ENCODE measurements at places on chromosomes 2 and 18.
A peak's percentile ranks its signal among the peaks of the same experiment; 100 is the strongest.

- peak; percentile 76 for DNase-seq
Measured at GRCh38 chr18:23131693-23132319, 3.5 kb upstream of the CABLES1 start.

DNA sequence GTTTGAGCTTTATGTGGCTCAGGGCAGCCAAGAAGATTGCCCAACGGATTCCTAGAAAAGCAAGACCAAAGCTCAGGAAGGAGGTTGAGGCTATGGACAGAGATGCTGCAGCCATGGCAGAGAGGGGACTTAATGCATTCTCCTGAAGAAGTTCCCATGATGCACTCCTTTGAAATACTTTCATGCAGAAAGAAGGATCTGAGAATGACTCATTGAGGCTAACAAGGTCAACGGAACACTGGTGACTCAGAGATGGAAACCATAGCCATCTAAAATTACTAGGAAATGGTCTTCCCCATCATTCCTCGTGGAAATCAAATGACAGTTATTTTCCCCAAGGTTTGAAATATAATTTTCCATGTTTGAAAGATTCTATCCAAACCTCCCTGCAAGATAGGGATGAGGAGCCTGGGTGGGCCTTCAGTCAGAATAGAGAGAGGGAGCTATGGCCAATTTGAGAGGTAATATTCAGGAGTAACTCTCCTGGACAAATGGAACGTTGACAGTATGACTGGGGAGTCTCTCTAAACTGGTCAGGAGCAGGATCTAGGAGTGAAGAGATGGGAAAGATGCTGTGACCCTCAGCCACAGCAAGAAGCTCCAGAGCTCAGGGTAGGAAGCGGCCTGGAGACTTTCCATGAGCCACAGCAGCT lies 63.0 kb downstream of the REEP1 start:
- DNase-seq = no peak

GRCh38 chr2:60837123-60837522 lies 44.3 kb upstream of the REL start:
- DNase-seq = no peak

GRCh38 chr18:4416976-4417375 lies 38.1 kb downstream of the DLGAP1 start:
- DNase-seq = no peak

DNA sequence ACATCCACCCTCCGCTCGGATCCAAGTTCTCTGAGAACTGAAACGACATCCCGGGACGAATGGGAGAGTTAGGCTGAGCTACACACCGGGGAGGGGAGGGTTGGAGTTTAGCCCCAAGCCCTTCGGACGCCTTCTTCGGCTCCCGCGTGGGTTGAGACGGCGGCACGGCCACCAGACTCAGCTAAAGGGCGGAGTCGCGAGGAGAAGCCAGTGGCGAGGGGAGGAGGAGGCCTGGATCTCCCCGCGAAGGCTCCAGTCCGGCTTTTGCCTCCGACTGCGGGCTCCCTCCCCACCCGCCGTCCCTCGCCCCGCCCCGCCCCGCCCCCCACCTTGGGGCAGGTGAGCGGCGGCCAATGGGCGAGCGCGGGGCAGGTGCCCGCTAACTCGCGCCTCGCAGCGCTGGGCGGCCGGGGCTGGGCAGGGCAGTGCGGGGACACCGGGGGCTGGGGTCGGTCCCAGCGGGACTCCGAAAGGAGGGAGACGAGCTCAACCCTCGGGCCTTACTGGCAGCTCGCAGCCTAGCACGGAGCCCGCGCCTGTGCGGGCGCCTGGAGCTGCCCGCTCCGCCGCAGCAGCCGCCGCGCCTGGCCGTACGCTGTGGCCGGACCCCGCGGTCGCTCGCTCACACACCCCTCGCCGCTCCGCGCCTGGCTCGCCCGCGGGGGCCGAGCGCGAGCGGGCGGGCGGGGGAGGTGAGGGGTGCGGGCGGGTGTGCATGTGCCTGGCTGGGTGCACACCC lies at the start of gene EMX1:
TSS of gene EMX1 (plus strand) at position 382 of the 739 bp plus-strand sequence. CDS start at position 716, 334 bp downstream.
- DNase-seq = peak; percentile 47

- no peak for DNase-seq
Measured at GRCh38 chr2:107062599-107063220, 176.7 kb upstream of the ST6GAL2 start.

DNA sequence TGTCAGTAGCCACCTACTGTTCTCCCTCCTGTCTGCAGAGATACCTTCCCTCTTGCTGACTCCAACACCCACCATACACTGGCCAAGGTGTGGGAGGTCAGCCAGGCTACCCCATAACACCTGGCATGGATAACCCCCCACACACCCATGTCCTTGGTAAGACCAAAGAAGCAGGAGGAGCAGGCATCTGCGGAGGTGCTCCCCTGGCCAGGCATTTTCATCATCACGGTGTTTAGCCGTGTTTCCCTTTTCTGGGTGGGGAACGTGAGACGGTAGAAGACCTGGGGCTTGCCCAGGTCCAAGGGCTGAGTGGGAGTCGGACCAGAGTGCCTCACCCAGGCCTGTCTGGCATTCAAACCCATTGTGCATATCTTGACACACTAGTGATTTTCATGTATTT lies 150.3 kb downstream of the SMAD7 start:
- no peak for DNase-seq

DNA sequence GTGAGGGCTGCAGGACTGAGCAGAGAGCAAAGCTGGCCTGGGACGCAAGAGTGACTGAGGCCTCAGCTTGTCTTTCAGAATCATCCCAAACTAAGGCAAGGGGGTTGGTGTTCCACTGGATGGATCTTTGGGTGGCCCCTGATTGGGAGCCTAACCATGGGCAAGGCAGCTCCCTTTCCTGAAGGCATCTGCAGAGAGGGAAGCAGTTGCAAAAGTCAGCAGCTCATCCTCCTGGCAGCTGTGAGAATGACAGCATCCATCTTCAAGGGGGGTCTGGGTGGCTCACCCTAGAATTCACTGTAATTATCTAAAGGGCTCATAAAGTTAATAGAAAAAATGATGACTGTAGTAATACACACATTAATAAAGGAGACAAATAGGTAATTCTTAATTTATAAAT lies 46.5 kb upstream of the RAB31 start:
- DNase-seq = no peak

GRCh38 chr2:202373490-202373889 lies 2.6 kb upstream of the BMPR2 start:
- no peak for DNase-seq

DNA sequence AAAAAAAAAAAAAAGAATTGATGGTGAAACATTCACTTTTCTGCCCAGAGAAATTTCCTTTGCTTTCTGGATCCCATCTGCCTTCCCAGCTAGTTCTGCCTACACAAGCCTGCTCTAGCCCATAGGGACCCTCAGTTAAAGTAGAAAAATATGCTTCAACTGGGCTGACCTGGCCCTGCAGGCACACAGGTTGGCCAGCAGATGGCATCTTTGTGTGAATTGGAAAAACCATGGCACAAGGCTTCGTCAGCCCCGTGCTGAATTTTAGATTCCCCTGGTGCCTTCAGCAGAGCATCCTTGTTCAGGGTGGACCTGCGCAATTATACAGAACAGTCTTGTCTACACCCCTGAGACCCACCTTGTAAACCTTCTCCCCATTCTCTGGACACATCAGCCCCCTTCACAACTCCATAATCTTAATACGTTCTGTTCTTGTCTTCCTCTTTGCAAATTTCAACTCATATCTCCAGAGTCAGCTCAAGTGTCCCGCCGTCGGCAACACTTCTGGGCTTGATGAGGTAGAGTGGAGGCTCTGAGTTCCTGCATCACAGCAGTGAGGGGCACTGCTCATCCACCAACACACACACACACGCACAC lies 114.5 kb downstream of the INSIG2 start:
- DNase-seq = peak; percentile 65

GRCh38 chr2:239822146-239822831 lies 202.9 kb downstream of the NDUFA10 start:
- no peak for DNase-seq

GRCh38 chr18:37385846-37386778 lies 179.5 kb downstream of the CELF4 start:
- peak; percentile 29 for DNase-seq

GRCh38 chr2:231483398-231484329 lies 19.4 kb upstream of the NCL start:
- DNase-seq = no peak

GRCh38 chr2:187429989-187430388 lies 18.1 kb downstream of the CALCRL start:
- no peak for DNase-seq

DNA sequence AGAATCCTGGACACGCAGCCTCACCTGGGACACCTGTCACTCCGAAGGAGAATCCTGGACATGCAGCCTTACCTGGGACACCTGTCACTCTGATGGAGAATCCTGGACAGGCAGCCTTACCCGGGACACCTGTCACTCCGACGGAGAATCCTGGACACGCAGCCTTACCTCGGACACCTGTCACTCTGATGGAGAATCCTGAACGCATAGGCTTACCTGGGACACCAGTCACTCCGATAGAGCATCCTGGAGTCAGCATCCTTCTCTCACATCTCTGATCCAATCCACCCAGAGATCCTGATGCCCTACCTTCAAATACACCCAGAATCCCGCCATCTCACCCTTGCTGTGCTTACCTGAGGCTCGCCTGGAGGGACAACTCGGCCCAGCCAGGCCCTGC lies 154.9 kb downstream of the NDUFA10 start:
- no peak for DNase-seq

GRCh38 chr2:168135121-168135520 lies 112.3 kb downstream of the STK39 start:
- DNase-seq = no peak

- DNase-seq = peak; percentile 87
Measured at GRCh38 chr2:97699765-97700444, 13.5 kb upstream of the ZAP70 start.

DNA sequence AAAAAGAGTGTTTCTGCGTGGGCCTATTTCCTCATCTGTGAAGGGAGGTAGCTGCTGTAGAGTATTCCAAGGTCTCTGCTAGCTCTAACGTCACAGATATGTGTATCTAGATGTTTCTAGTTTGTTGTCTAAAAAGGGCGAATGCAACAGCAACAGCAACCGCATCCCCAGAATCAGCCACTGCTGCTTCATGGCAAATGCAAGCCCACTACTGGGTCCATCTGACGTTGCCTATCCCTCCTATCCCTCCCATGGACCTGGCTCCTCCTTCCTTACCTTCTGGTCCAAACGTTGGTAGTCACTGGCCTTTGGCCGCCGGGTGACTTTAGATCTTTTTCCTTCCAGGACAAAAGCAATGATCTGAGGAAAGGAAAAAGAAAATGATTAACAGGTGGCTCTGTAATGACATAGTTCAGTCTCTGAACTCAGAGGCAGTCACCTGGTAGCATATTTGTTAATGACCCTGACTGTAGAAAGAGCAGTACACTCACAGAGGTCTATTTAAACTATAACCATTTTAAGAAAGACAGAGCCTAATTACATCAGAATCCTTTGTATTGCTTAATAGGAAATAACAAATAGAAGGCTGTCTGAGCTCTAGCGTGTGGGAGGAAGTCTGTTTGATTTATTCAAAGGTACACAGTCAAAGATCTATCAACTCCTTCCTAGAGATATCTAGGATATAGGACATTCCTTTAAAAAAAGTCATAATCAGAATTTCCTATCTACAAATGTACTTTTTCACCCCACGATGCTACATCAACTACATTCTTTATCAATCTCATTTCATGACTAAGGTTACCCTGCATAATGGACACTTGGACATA lies 2.9 kb downstream of the TGOLN2 start:
- peak; percentile 16 for DNase-seq

DNA sequence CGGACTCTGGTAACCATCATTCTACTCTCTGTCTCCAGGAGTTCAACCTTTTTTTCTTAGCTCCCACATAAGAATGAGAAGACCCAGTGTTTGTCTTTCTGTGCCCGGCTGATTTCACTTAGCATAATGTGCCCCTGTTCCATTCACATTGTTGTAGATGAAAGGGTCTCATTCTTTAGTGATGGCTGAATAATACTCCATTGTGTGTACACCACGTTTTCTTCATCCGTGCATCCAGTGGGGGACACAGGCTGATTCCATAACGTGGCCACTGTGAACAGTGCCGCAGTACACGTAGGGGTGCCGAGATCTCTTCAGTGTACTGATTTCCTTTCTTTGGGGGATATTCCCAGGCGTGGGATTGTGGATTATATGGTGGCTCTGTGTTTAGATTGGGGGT lies 72.3 kb upstream of the NFATC1 start:
- DNase-seq = no peak

DNA sequence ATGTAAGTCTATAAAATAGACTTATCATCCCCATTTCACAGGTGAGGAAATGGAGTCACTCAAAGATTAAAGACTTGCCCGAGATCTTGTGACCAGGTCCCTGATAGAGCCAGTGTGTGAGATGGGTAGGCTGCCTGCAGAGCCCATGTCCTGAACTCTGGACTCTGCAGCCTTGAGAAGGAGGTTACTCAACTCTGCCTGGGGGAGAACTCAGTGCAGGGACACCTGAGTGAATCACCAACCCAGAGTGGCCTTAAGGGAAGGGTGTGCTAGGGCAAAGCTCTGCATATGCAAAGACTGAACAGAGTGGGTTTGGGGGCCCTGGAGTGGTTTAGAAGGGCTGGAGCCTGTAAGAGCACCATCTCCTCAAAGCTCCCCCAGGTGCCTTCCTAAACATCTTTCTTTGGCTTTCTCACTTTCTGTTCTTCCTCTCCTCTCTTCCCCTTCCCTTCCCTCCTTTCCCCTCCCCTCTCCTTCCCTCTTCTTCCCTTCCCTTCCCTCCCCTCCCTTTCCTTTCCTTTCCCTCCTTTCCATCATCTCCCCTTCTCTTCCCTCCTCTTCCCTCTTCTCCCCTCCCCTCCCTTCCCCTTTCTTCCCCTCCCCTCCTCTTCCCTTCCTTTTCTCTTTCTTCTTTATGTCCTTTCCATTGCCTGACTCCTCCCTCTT lies 67.6 kb downstream of the CELF4 start:
- DNase-seq = no peak

DNA sequence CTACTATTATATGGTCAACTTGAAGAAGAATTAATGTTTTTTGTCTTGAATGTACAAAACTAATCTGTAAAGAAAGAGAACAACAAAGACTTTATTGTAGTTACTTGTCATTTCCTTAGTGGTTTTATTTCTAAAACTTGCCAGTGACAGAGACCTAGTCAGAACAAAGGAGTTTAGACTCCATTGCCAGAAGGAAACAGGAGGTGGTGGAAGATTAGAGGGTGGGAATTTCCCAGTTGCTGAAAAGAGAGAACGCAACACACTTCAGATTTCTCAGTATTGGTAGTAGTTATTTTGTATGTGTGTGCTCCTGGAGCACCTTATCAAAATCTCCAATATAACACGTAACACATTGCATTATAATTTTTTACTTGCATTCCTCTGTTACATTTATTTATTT lies 81.4 kb downstream of the CDCA7 start:
- DNase-seq = no peak

- no peak for DNase-seq
Measured at GRCh38 chr2:10717628-10718027, 3.8 kb upstream of the ATP6V1C2 start.

- no peak for DNase-seq
Measured at GRCh38 chr2:81589406-81589805, 1284.9 kb upstream of the LRRTM1 start.

GRCh38 chr2:54298514-54298913 lies 42.5 kb upstream of the TSPYL6 start:
- no peak for DNase-seq

All from KBM-7 (cell line).